NCI-H1436 (cell line): ENCODE measurements at places on chromosomes 3 and 15.

GRCh38 chr3:364287-364686 is 167.7 kb downstream of the CHL1 start:
- no peak for DNase-seq

- no peak for DNase-seq
These were observed 25.1 kb upstream of the CSTA start for GRCh38 chr3:122299872-122300460.

DNA sequence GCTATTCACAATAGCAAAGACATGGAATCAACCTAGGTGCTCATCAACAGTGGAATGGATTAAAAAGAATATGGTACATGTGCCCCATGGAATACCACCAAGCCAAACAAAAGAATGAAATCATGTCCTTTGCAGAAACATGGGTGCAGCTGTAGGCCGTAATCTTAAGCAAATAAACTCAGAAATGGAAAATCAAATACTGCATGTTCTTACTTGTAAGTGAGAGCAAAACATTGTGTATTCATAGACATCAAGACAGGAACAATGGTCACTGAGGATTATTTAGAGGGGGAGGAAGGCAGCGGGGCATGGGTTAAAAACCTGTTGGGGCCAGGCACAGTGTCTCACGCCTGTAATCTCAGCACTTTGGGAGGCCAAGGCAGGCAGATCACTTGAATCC is 304.7 kb upstream of the ROBO2 start:
- DNase-seq: no peak

- DNase-seq: no peak
These were observed 22.0 kb upstream of the PGPEP1L start for GRCh38 chr15:99029341-99030144.

- no peak for DNase-seq
These were observed 18.2 kb downstream of the ATP1B3 start for GRCh38 chr3:141894524-141895176.
